NCI-H446 treated with DMSO at 0.1 percent for 48 hours (cell line): ENCODE measurements at places on chromosomes 6 and 20.
A peak's percentile ranks its signal among the peaks of the same experiment; 100 is the strongest.

DNA sequence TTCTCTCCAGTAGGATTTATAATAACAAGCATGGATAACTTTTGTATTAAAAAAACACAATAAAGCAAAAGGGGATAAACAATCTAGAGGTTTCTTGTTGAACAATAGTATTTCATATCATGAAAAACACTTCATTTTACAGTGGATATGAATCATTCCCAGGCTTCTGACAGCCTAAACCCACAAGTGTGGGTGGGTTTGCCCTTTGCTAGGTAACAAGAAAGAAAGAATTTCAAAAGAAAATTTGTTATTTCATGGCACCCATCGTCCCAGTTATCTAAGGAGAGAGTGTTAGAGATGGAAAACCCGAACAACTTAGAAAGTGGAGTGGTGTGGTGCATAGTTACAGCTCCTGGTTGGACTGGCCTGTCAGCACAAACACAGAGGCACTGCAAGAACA is 76.1 kb upstream of the GPR6 start:
- DNase-seq = no peak

- DNase-seq = no peak
Observed at GRCh38 chr6:8088886-8089285, 13.5 kb downstream of the EEF1E1 start.

- DNase-seq = no peak
Observed at GRCh38 chr20:63090052-63090451, 83.3 kb upstream of the BHLHE23 start.

GRCh38 chr20:36808317-36809257 is 35.0 kb upstream of the DSN1 start:
- no peak for DNase-seq

- no peak for DNase-seq
Observed at GRCh38 chr6:71888756-71889340, 2.5 kb downstream of the RIMS1 start.

GRCh38 chr20:47698142-47698541 is 87.1 kb downstream of the SULF2 start:
- no peak for DNase-seq

GRCh38 chr20:19976595-19977372 is 40.4 kb upstream of the NAA20 start:
- DNase-seq = no peak

GRCh38 chr6:137808836-137809315 is 58.2 kb upstream of the TNFAIP3 start:
- DNase-seq = no peak

GRCh38 chr6:141264101-141264500 is 868.6 kb upstream of the GJE1 start:
- no peak for DNase-seq

- DNase-seq = no peak
Observed at GRCh38 chr20:51531712-51532456, 10.6 kb downstream of the NFATC2 start.

- DNase-seq = no peak
Observed at GRCh38 chr20:64220420-64220819, 35.1 kb upstream of the PCMTD2 start.

DNA sequence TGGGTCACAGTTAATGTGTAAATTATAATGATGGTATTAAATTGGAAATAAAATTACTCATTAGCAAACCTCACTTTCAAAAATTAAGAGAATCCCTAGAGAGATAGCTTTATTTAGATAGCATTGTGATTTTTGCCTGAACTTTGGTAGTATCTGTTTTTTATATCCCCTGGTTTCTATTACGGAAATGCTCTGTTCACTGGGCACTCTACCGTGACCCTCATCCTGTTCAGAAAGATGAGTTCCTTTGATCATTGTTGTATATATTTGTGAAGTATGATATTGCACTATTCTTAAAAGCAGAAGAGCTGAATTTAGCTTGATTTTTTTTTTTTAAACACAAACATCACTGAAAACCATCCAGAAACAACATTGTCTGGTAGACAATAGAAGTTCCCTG is 1143.8 kb upstream of the MAP3K7 start:
- no peak for DNase-seq

GRCh38 chr6:168546151-168546550 is 105.2 kb downstream of the SMOC2 start:
- no peak for DNase-seq

GRCh38 chr6:111941686-111942330 is 68.6 kb upstream of the FYN start:
- DNase-seq = no peak

DNA sequence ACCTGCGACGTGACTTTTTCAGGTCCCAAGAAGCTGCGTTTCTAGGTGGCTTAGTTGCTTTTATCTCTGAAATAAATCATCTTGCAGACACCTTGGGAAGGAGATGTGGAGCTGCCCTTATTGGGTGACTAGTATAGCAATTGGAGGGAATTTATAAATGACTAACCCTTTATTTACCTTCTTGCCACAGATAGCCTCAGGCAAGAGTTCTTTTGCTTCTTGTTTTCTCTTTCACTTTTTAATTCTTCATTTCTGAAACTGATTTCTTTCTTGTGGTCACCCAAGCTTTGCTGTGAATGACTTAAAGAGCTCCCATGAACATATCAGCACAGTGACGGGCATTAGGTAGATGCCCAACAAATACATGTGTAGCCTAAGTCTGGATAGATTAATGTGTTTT is 3.0 kb downstream of the ADGRF4 start:
- no peak for DNase-seq

GRCh38 chr6:30548375-30548774 is 7.9 kb downstream of the GNL1 start:
- no peak for DNase-seq

- DNase-seq = no peak
Observed at GRCh38 chr6:148306286-148306685, 36.4 kb upstream of the SASH1 start.

- DNase-seq = no peak
Observed at GRCh38 chr6:82914511-82914910, 151.1 kb downstream of the UBE3D start.

DNA sequence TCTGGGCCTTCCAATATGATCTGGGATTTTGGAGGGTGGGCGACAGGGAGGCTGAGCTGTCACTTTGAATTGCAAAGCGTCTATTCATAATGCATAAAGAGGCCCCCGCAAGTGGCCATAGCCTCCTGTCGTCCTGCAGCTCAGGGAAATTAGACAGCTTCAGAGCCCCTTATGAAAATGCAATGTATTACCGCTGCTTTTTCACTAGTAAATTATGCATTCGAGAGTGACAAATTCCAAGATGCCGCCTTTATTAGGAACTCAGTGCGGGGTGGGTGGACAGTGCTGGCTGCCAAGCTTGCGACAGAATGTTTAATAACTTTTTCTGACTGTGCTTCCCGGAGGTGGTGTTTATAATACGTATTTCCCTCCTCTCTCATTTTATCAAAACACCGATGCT is 168.5 kb downstream of the DHX35 start:
- no peak for DNase-seq

DNA sequence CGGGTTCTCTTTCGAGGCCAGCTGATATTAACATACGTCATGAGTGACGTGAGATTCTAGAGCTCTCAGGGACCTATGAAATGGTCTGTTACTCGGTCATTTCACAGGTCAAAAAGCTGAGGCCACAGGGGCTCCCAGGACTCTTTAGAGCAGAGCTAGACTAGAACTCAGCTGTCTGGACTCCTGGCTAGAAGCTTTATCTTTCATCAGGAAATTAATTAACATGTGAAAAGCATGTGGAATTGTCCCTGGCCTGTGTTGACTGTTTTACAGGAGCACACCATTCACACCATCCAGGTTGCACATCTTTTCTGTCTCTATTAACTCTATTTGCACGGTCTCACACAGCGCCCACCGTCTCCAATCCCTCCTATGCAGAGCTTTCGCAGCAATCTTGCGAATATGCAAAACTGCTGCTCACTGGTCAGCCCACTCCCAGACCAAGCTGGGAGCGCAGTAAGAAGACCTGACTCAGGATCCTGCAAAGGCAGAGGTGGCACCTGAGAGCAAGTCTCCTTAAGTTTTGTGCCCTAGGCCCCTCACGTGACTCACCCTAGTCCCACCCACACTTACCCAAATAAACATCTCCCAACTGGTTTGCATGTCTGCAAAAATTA is 522.5 kb downstream of the CD83 start:
- no peak for DNase-seq

DNA sequence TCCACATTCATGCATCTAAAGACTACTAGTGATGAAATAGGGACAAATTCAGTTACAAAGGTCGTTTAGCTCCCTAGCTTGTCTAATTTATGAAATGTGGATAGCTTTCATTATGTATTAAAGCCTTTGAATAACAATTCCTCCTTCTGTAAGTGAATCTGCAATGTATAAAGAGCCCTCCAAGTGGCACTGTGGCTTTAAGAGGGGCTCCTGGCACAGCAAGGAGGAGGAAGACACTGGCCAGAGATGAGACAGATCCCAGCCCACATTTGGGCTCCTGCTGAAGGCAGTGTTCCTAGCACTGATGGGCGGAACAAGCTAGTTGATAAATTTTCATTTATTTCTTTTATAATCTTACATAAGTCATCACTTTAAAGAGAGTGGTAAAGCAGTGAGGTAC is 17.6 kb upstream of the FUCA2 start:
- no peak for DNase-seq

- no peak for DNase-seq
Observed at GRCh38 chr20:46004889-46005473, 3.7 kb upstream of the MMP9 start.

DNA sequence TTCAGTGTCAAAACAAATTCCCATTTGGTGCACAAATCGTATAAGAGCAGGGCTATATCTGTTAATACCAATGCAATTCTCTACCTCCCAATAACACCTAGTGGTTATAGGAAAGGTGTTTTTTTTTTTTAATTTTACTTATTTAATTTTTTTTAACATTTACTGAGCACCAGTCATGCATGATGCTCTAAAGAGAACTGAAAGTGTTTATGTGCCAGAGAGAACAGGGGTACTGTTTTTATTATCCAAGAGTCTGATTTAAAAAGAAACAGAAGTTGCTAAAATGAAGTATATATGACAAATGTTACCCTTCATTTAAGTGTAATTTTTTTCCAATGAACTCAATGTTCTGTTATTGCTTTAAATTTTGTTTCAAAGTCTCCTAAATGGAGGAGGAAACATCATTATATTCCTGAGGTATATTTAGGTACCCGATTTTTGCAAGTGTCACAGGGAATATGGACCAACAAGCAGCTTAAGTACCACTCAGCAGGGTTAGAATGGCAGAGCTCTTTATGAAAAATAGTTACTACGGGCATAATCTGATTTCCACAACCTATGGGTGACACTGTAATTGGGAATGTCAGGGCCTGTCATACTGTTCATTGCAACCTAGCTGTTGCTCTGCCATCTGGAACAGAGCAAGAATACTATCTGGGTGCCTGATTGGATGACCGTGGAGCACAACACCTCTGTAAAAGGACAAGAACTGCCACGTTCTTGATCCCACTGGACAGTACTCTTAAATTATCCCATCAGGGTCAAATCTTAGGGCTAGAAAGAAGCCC is 195.4 kb downstream of the KHDRBS2 start:
- DNase-seq = no peak

DNA sequence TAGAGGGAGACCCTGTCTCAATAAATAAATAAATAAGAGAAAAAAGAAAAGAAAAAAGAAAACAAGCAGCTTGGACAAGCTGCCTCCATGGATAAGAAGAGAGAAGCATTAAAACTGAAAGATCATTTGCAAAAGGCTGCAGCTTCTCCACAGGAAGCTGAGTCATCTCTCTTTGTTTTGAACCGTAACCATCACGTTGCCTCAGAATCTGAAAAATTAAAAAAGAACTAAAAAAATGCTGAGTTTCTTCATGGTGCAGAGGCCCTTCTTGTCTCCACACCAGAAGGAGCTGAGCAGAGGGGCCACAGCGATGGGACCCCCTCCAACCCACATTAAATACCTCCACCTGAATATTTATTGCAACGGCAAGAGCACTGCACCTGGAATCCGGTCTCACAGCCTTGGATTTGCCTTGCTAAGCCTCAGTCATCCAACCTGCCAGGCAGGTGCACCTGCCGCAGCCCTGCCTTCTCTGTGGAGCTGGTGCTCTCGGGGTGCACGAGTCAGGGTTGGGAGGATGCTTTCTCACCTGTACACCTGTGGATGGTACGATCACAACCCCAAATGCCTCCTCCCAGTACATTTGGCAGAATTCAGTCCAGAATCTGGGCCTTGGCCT is 28.1 kb downstream of the TOX2 start:
- no peak for DNase-seq

GRCh38 chr20:59703046-59703445 is 98.7 kb downstream of the PHACTR3 start:
- DNase-seq = no peak

- peak; percentile 39 for DNase-seq
Observed at GRCh38 chr6:158819213-158819976, at the start of gene EZR. EZR (minus strand) TSS chr6:158819368; CDS start chr6:158818093, 1,275 bp downstream.

- no peak for DNase-seq
Observed at GRCh38 chr20:50586531-50587232, 76.5 kb downstream of the PTPN1 start.

DNA sequence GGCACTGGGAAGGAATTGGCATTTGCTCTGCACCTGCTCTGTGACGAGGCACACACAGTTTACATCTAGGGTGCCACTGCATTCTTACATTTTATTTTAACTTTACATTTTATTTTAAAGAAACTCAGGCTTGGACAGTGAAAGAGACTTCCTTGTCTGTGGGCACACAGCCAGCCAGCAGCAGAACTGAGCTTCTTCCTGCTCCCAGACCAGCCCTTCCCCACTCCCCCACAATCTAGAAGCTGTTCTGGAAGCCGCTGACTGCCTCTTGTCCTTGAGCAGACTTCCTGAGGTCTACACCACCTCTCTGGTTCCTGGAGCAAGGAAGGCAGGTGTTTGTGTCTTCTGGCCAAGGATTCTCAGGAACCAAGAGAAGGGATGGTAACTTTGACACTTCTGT is 27.9 kb upstream of the CD93 start:
- DNase-seq = no peak

- DNase-seq = no peak
Observed at GRCh38 chr6:93580446-93580845, 161.1 kb upstream of the EPHA7 start.

DNA sequence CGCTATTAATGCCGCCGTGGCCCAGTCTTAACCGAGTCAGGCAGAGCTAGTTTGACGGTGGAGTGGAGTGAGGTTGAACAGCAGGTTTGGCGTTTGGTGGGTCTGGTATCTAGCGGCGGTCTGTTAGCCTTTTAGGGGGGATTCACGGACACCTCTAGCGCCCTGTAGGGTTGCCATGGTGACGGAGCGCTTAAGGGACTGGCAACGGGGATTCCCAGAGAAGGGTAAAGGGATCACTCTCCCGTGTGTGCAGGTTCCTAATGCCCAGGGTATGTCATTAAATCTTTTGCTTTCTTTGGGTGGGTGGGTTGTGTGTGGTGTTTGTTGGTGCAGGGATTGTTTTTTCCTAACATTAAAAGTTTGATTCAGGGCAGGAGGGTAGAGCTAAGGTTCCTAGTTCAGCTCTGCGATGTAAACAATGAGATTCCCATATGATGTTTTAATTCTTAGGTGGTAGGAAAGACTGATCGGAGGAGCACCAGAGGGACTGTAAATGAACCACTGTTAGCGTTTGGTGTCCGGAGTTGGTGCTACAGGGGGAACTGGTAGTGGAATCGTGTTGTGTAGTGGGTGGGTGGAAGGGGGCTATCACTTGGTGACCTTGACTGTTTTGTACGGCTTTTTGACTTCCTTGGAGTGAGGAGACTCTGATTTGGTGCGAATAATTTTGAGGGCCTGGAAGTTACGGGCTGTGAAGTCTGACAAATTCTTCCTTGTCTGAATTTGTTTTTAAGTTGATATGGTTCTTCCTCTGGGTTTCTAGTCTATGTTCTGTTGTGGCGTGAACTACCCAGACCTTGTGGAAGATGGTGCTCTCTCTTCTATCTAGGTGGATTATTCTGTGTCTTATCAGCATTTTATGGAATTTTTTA is 5.0 kb downstream of the BRD2 start:
- no peak for DNase-seq
